KBM-7 (cell line): ENCODE measurements at places on chromosomes 16 and 17.

DNA sequence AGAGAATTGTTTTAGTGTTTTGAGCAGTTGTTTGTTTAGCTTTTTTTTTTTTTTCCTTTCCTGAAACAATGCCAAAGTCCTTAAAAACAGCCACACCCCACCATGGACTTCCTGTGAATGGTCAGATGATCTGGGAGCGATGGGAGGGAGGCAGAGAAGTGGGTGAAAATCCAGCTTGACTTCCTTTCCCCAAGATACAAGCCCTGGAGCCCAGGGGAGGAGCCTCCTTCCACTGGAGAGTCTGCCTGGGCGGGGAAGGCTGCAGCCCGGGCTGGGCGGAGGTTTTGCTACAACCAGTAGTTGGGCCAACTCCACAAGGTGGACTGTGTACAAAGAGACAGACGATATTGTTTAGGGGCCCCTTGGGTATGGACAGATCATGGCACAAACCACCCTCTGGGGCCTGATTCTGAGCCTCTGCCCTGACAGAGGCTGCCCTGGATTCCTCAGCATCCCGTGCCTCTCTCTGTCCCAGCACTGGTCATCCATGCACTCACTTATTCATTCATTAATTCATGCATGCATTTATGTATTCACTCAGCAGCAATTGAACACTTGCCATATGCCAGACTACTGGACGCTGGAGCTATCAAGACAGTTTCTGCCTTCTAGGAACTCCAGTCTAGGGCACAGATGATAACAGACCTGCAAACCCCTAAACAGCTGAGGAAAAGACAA lies 29.8 kb downstream of the WSB1 start:
- no peak for DNase-seq

DNA sequence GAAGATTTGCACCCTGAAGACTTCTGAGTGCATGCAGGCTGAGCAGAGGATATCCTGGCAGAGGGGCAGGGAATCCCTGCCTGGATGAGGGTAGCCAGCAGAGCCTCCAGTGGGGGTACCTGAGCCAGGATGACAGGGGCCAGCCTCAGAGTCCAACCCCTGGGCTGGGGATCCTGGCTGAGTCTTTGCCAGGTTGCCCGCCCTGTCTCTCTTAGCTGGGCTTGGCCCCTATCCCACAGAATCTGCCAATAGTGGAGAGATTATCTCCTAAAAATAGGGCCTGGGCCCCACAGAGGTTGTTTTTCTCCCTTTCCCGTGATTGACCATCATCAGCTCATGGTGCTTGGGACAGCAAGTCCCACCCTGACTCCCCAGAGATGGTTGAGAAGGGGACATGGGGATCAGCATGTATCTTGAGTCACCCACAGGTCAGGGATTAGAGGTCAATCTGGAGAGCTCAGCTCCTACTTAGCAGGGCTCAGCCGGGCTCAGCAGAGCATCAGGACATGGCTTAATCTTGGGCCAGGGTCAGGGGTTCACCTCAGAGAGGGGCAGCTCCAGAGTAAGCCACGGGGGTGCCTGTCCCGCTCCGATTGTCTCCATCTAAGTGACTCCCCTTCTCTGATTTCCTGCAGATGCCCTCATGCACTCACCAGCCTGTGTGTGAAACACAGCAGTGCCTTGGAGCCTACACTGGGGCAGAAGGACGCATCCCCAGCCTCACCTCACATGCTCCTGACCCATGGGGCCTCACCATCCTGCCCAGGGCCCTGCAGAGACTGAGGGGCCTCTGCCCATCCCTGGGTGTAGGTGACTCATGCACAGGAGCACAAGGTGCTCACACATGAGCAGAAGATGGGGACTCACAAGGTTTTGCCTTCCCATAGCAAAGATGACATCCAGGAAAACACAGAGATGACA lies 11.5 kb downstream of the CDH16 start:
- no peak for DNase-seq

DNA sequence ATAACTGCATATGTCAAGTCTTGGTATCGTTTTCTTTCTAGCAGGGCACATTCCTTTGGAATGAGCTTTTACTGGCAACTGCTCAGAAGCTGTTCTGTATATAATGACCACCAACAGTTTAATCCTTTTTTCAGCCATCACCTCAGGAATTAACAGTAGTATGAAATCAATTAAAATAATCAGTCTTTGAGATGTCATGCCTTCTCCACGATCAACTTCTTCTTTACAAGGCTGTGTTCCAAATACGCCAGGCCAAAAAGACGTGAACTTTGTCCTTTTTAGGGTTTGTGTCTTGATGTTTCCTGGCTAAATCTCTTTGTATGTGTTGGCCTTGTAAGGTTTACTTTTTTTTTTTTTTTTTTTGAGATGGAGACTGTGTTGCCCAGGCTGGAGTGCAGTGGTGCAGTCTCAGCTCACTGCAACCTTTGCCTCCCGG lies 54.9 kb downstream of the ABCC1 start:
- DNase-seq = no peak

GRCh38 chr16:28267356-28267755 lies 25.0 kb upstream of the SBK1 start:
- DNase-seq = no peak

DNA sequence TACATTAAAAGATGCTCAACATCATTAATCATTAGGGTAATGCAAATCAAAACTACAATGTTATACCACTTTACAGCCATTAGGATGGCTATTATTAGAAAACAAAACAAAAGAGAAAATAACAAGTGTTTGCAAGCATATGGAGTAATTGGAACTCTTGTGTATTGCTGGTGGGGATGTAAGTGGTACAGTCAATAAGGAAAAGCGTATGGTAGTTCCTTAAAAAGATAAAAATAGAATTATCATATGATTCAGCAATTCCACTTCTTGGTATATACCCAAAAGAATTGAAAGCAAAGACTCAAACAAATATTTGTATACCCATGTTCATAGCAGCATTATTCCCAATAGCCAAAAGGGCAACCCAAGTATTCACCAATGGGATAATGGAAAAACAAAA lies 1.4 kb upstream of the CAPNS2 start:
- no peak for DNase-seq

GRCh38 chr17:67557921-67558320 lies 159.8 kb upstream of the NOL11 start:
- no peak for DNase-seq

GRCh38 chr16:30076276-30076791 lies 540 bp downstream of the PPP4C start:
- no peak for DNase-seq

- DNase-seq = peak; percentile 36
Measured at GRCh38 chr17:63138713-63139112, 172.7 kb downstream of the TANC2 start.

DNA sequence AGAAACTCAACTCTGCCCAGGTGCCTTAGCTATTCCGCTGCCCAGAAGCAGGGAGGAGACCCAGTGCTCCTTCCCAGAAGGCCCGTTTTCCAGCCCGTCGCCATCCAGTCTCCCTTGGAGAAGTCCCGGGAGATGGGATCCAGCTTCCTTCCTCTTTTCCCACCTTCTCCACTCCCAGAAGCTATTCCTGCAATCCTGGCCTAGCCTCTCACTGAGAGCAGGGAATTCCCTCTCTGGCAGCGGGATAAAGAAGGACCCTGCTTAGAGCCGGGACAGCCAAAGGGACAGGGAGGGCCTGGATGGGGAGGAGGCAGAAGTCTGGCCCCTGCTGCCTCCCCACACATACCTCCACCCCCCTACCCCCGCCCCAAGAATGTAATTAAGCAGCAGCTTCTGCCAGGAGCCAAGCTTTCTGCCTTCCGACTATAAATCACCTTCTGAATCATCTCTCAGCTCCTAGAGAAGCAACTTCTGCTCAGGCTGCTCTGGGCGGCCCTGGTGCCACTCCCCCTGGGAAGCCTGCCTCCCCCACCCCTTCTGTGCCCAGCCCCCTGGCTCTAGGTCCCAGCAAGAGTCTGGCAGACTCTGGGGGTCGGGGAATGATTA lies 6.4 kb downstream of the WNT3 start:
- DNase-seq = no peak

DNA sequence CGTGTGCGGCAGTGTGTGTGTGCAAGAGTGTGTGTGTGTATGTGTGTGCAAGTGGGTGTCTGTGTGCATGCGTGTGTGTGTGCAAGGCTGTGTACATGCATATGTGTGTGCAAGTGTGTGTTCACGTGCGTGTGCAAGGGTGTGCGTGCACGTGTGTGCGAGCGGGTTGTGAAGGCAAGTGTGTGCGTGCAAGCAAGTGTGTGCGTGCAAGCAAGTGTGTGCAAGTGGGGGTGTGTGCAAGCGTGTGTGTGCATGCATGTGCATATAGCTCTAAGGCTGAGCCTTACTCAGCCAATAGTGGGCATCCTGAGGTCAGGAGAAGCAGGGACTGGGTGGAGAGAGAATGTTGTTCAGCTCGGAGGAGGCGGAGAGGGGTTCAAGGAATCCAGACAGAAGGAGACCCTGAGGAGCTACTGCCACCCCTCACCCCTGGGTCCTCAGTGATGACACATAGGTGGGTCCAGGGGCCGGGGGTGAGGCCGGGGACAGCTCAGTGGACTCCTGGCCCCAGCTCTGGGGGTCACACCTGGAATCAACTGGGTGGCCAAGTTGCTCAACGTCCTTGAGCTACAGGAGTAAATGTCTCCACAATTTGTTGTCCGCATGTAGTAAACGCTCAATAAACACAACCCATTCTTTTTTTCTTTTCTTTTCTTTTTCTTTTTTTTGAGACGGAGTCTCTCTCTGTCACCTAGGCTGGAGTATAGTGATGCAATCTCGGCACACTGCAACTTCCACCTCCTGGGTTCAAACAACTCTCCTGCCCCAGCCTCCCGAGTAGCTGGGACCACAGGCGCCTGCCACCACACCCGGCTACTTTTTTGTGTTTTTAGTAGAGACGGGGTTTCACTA lies 1.8 kb downstream of the PRR29 start:
- DNase-seq = no peak

GRCh38 chr17:79916991-79917901 lies 78.0 kb upstream of the CBX4 start:
- no peak for DNase-seq

DNA sequence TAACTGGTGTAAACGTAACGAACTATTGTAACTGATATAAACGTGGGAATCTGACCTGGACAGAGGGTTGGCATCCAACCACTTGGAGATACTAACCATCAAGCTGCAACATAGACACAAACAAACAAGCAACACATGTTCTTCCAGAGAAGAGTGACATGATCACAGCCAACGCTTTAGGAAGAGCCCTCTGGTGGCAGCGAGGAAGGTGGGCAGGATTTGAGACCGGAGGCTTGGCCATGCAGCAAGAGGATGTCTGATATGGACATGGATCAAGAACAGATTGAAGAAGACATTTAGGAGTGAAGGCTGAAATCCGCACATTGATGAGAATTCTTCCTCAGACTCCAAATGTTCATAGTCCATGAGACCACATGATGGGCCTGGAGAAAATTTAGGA lies 40.3 kb upstream of the TNRC6A start:
- peak; percentile 32 for DNase-seq

GRCh38 chr17:75854101-75854748 lies 910 bp downstream of the WBP2 start:
- DNase-seq = no peak

- DNase-seq = no peak
Measured at GRCh38 chr16:17409894-17410293, 60.9 kb downstream of the XYLT1 start.

DNA sequence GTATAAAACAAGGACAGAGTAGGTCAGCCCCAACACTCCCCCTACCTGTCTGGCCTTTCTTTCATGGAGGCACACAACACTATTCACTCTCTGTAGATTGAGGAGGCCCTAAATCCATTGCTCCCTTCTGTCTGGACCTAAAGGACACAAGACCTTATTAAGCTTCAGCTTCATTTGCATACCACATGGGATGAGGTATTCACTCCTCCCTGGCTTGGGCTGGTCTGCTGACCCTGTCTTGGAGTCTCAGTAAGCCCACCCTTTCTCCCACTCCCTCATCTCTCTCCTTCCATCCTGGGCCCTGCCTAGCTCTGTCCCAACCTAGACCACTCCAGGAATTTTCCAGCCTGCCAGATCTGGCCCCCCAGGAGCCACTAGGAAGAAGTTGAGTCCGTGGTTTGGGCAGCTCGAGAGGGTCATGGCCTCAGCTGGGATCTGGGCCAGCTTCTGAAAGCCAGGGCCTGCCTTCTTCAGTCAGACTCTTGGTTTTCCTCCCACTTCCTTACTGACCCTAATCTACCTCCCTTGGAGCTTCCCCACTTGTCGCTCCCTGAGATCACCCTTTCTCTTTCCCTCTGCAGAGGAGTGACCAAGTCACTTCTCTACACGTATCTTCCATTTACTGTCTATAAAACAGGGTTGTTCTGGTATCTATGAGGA lies 6.5 kb upstream of the LLGL1 start:
- DNase-seq = peak; percentile 21

DNA sequence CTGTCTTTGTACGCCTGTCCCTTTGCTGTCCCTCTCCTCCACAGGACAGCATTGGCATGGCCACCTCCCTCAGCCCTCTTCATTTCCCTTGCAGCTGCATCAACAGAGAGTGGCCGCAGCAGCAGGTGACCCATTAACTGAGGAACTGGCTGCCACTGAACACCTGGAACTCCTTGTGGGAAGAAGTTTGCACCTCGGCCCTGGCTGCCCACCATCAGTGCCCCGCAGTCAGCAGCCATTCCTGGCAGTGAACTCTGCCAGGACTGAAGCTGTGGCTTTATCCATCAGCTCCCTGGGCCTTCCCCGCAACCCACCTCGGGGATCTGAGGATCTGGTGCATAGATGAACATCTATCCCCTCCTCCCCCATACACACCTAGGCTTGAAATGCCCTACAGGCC lies 13.1 kb upstream of the RNF135 start:
- DNase-seq = no peak

- peak; percentile 94 for DNase-seq
Measured at GRCh38 chr17:74960570-74961342, 11.8 kb downstream of the HID1 start.

DNA sequence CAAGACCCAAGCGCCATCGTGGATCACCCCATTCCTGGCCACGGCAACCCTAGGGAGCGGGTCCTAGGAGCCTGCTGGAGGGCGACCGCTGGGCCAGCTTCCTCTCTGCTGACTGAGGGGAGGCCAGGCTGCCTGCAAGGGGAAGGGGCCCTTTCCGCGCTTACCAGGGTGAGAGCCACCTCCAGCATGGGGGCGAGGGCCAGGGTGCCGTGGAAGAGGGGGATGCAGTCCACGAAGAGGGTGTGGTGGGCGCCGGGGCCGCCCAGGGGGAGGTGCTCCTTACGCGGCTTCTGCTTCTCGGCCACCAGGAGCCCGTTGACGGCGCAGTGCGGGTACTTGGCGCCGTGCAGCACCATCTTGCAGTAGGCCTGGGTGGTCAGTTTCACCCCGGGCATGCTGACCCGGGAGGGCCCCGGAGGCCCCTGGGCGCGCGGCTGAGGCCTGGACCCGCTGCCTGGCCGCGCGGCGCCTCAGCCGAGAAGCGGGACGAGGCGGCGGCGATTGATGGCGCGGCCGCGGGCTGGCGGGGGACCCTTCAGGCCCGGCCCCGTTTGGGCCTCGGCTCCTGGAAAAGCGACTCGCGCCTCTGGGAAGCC lies 345 bp downstream of the EMC8 start:
- peak; percentile 38 for DNase-seq

GRCh38 chr17:45640141-45640850 lies 143.8 kb upstream of the CRHR1 start:
- peak; percentile 79 for DNase-seq

DNA sequence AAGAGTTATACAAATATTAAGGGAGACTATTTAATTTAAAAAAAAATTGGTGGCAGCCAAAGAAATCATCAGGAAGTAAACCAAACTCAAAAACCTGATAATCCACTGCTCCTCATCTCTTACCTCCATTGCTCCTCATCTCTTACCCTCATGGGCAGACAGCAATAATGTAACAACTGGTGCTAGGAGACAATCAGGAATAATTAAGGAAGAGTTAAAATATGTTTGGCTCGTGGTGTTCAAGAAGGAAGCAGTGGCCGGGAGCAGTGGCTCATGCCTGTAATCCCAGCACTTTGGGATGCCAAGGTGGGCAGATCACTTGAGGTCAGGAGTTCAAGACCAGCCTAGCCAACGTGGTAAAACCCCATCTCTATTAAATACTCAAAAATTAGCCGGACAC lies 18.1 kb downstream of the ERN1 start:
- no peak for DNase-seq
